ENCODE measurements at places on chromosomes 7 and 10.

- DNase-seq, result no peak
These were observed 125.8 kb downstream of the ANKRD7 start for GRCh38 chr7:118350260-118350659.

DNA sequence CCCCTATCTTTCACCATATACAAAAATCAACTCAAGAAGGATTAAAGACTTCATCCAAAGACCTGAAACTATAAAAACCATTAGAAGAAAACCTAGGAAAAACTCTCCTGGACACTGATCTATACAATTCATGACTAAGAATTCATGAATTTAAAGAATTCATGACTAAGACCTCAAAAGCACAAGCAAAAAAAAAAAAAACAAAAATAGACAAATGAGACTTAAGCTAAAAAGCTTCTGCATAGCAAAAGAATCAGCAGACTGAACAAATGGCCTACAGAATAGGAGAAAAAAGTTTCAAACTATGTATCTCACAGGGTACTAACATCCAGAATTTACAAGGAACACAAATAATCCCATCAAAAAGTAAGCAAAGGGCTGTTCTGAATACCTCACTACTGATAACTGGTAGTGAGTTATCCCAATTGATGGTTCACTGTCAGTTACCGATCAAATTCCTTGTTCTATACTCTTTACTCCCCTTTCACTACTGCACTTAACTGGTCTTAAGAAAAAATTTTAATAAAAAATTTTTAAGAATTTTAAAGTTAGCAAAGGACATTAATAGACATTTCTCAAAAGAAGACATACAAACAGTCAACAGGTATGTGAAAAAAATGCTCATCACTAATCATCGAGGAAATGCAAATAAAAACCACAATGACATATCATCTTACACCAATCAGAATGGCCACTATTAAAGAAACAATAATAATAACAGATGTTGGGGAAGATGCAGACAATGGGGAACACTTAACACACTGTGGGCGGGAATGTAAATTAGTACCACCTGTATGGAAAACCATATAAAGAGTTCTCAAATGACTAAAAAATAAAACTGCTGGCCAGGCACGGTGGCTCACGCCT lies 33.2 kb downstream of the KMT2C start:
- DNase-seq, result no peak

DNA sequence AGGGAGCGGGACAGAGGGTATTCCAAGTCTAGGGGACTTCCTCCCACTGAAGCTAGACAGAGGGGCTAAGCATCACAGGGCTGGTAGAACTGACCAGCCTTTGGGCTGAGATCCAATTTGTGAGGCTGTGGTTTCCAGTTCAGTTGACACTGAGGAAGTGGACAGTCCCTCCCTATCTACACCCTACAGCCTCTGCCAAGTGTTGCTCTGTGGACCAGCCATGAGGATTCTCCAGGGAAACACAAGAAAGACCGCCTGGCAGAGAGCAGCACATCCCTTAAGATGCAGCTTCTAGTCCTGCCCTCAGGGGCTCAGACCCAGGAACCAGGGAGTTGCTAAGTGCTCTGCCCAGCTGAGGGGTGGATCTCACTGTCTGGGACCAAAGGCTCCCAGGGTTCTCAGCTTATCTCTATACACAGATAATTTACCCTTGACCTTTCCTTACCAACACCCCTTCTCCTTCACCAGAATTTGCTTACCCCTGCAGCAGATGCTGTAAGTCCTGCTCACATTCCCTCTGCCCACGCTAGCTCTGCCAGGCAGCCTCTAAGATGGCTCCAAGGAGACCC lies 252.0 kb downstream of the SKIDA1 start:
- DNase-seq, result no peak

GRCh38 chr7:33410266-33410665 lies 280.9 kb downstream of the BBS9 start:
- DNase-seq, result no peak

DNA sequence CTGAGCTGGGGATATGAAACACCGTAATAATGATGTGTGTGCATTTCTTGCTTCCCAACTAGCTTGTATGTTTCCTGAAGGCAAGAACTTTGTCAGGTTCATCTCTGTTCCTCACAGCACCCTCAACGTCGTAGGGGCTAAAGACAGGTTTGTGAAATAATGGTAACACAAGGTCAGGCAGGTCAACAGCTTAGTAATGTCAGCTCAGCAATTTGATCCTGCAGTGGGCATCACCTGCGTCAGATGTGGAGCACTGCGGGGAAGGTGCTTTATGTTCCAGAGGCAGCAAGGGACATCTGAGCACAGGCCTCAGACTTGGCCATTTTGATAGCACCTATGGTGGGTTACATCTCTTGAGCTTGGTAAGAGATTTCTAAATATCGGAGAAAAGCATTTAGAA lies 51.8 kb upstream of the BTBD16 start:
- DNase-seq, result no peak

DNA sequence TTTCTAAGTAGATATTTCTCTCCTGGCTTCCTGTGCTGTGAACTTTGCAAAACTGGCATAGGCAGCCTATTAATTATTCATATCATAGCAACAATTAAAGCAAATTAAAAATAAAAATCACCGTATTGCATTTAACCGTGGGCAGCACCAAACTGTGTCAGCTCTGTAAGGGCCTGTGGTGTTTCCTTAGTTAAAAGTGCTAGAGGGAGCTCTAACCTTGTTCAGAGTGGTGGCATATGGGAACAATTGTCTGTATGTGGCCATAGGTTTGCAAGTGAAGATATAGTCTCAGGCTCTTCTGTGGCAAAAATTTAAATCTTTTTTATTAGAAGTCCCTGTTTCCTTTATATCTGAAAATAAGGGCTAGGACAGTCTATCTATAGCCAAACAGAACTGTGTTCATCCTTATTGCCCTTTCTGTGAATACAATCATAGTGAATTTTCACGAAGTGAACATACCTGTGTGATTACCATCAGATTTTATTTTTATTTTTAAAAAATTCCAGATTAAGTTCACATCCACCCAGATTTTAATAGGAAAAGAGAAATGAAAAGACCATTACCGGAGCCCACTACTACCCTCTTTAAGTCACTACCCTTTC lies 92.6 kb downstream of the POLL start:
- DNase-seq, result no peak

- DNase-seq, result no peak
These were observed 34.8 kb downstream of the MTURN start for GRCh38 chr7:30169579-30169978.

DNA sequence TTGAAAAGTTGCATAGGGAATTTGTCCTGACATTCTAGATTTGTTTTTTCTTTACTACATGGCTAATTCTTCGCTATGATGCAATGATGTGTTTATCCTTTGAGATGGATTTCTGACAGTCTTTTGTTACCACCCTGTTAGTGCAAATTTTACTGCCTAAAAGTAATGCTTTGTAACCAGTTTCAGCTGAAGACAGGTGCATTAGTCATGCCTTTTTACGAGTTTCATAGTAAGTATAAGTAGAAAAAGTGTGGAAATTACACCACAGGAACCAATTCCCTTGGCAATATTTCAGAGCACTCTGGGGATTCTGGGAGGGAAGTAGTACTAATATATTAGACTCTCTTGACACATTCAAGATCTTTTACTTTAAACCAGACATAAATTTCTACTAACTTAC lies 257.8 kb upstream of the DKK1 start:
- DNase-seq, result no peak

GRCh38 chr10:103584216-103585010 lies 90.9 kb downstream of the NEURL1 start:
- peak; percentile 53 for DNase-seq

GRCh38 chr10:49273082-49273465 lies 25.9 kb upstream of the C10orf71 start:
- DNase-seq, result no peak

DNA sequence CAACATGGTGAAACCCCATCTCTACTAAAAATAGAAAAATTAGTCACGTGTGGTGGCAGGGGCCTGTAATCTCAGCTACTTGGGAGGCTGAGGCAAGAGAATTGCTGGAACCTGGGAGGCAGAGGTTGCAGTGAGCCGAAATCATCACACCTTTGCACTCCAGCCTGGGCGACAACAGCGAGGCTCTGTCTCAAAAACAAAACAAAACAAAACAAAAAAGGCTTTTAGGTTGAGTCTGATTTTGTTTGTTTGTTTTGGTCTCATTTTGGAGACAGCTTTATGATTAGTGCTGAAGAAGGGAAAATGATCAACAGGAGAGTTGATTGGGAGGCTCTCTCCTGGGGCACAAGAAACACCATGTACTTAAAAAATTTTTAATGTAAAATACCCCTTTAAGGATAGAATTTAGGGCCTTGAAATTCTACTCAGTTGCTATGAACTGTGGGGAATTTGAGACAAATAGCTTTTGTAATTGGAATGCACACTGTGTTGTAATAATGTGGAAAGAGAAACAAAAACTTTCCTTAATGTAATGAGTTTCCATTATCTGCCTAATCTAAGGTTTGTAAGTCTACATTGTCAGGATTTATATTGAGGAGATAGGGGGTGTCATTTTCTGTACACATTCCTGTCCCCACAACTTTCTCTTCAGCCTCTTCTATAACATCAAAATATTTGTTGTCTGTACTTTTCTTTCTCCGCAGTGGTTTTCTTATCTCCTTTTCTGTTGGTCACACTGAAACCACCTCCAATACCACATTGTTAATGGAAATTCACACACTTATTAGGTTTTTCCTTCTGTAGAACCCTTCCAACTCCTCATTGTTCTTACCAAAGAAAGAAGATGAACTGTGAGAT lies 41.3 kb downstream of the ARID5B start:
- no peak for DNase-seq

GRCh38 chr10:124019886-124020797 lies 73.3 kb downstream of the CHST15 start:
- DNase-seq, result no peak

GRCh38 chr7:33760834-33761233 lies 144.5 kb upstream of the BMPER start:
- no peak for DNase-seq

DNA sequence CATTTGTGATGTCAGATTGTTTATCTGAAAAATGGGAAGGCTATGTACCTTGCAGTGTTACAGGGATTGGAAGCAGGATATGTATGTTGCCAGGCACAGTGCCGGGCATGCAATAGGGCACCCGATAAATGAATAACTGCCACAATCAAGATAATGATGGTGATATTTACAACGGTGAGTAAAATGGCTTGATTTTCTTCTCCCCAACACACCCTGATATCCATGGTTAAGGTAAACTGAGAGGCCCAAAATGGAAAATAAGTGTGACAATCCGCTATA lies 108.3 kb downstream of the CYP26A1 start:
- DNase-seq, result no peak

GRCh38 chr10:103969857-103970627 lies 3.1 kb downstream of the SLK start:
- no peak for DNase-seq

DNA sequence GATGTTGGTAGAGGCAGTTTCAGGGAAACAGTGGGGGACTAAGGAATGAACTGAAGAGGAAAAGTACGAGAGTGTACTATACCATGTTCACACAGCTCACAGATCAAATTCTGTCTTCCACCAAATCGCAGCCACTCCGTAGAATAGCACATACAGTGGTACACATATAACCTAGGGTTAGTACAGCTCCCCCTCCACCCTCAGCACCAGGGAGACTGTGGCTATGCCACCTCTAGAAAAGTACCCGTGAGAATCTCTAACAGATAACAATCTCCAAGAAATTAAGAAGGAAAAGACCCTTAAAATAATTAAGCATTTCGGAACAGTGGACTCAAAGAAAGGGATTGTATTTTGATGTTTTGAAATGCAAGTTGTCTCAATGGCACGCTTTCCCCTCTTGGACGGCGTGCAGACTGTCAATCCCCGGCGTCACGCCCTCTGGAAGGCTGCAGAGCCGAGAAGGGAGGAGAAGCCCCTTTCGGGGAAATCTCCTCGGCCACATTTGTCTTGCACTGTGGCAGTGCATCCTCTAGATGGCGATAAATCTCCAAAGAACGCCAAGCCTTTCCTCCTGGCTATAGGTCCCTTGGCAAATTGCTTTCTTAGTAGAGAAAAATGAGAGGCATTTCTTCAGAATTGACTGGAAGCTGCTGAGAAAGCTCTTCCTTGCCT lies 345.0 kb downstream of the REEP3 start:
- no peak for DNase-seq

GRCh38 chr10:90916392-90917237 lies 4.3 kb downstream of the ANKRD1 start:
- DNase-seq, result no peak

GRCh38 chr7:155963771-155964195 lies 151.5 kb upstream of the SHH start:
- DNase-seq, result no peak

DNA sequence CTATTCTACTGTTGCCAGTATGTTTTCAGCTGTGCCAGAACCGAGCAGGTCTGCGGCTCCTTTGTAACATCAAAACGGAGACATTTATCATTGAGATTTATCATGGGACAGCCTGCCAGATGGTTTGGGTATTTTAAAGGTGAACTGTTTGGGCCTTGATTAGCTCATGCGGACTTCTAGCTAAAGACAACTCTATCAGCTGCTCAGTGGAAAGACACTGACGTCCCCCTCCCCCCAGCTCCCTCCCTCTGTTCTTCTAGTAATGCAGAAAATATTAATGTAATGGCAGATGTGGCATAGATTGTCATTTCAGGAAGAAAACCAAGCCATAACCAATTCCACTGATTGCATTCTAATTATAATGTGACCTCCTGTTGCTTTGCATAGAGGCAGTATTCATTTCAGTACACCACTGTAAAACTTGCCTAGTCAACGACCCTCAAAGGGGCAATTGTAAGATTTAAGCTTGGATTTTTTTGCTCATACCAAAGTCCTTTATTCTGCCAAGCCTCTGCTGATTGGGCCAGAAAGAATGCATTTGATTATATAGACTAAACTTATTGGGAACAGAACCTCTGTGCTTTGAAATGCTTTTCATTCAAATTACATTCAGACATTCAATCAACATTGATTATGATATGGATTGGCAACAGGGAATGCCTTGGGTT lies 966.8 kb downstream of the LRMDA start:
- no peak for DNase-seq

DNA sequence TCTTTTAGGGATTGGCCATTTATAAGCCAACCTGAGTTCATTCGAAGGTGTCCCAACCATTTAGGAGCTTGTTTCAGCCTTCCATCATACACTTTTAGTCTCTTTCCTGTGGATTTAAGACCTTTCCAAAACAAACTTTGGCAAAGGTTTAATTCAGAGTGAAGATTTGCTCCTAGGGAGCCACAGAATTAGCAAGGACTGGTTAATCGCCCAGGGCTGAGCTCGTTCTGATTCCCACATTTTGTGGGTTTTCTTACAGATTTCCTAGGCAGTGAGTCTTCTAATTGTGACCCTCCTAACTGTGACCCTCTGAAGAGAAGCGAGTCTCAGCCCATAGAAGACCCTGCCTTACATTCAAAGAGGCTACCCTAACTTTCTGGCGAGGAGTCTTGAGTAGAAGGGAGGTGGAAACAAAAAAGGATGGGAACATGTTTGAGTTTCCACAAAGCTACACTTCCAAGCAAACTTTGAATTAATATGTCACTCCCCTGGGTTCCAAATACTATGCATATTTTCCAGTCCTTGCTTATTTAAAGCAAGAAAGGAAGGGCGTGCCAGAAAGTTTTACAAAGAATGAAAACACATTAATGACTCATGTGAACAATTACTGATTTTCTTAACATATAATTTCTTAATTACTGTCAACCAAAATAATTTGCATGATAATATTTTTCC lies 118.3 kb downstream of the ARID5B start:
- DNase-seq, result no peak

GRCh38 chr10:110033701-110034235 lies 26.0 kb downstream of the ADD3 start:
- DNase-seq, result no peak

GRCh38 chr7:98755138-98755898 lies 114.5 kb downstream of the TMEM130 start:
- no peak for DNase-seq

GRCh38 chr7:103549786-103550185 lies 103.8 kb upstream of the SLC26A5 start:
- DNase-seq, result no peak

GRCh38 chr10:121078672-121079102 lies 227.5 kb downstream of the WDR11 start:
- DNase-seq, result no peak

All from stimulated activated CD8-positive, alpha-beta memory T cell treated with anti-CD3 and anti-CD28 coated beads, Interleukin-4, amount 100 ng/mL, for 4 hours (primary cell).